ENCODE measurements at places on chromosomes 7 and 10.
A peak's percentile ranks its signal among the peaks of the same experiment; 100 is the strongest.

DNA sequence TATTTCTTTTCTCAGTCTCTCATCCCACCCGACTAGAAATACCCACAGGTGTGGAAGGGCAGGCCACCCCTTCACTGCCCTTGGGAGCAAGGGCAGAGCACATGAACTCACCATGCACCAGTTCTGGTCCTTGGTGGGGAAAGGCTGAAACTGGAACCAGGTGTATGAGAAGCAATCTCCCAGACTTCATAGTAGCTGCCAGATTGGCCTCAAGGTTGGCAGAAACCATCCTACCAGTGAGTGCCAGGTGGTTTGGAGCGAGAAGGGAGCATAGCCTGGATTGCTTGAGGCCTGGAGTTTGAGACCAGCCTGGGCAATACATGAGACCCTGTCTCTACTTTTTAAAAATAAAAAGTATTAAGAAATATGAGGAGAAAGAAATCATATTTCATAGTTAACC, 138.8 kb downstream of the LYZL1 start:
- no peak for DNase-seq

GRCh38 chr10:12628964-12629766, 279.8 kb downstream of the CAMK1D start:
- no peak for DNase-seq

GRCh38 chr10:86888585-86889381, 68.6 kb downstream of the MMRN2 start:
- peak; percentile 86 for DNase-seq

DNA sequence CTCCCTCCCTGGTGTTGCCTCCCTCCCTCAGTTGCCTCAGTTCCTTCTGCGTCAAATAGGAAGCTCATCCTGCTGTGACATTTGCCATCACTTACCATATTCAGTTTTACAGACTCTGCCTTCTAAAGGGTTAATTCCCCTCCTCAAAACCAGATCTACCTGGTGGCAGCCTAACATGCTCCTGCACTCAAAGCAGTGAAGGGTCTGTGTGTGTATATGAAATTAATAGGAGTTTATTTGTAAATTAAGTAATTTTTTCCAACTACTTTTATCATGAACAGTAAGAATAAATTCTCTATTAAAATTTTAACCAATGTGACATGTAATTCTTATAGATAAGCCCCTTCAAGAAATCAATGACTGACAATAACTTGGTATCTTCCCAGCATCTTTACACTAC, 158.6 kb upstream of the INSYN2A start:
- DNase-seq = no peak

GRCh38 chr10:88004451-88004850, 141.0 kb downstream of the PTEN start:
- no peak for DNase-seq

DNA sequence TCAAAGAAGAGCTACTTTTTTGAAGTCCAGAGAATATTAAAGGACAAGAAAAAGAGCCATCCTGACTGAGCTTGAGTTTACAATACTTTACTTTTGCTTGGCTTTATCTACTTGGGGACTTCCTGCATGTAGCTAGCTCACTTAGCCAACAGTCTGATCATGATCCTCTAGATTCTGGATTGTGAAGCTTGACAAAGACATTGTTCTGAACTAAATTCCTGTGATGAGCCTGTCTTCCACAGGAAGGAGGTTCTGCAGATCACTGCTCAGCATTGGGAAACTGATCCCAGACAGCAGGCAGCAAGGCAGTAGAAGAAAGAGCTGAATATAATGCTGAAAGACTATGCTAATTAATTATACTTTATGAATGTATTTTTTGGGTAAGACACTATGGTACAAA, 296.4 kb downstream of the DGKB start:
- no peak for DNase-seq

GRCh38 chr10:30238836-30239235, 110.2 kb downstream of the MTPAP start:
- no peak for DNase-seq

- peak; percentile 18 for DNase-seq
These were observed 1.5 kb downstream of the MKX start for GRCh38 chr10:27743877-27744801.

- DNase-seq = no peak
These were observed 88.5 kb downstream of the VTI1A start for GRCh38 chr10:112535531-112535951.

DNA sequence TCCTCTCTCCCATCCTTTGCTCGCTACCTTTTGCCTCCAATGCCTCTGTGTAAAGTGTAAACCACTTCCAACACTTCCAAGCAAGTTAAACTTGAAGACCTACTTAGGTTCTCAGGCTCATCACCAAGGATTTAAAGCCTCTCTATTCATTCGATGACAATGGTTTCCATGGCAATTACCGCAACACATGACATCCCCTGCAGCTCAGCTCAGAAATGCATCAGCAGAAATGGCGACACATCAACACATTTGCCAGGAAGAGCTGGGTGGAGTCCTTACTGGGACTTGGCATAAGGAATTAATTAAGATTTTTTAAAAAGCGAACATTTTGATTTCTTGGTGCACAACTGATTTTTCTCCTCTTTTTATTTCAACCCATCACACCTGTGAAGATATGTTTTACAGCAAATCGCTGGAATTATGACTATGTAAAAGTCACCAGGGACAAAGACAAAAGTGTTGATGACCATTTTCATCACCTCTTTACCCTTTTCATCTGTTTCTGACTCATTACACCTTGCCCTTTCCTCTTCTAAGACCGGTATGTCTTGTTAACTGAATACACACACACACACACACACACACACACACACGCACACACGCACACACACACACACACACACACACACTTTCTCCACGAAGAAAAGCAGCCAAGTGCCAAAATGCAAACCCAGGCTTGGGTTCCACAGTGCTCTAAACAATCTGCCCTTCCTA, 453.4 kb upstream of the CELF2 start:
- DNase-seq = no peak

DNA sequence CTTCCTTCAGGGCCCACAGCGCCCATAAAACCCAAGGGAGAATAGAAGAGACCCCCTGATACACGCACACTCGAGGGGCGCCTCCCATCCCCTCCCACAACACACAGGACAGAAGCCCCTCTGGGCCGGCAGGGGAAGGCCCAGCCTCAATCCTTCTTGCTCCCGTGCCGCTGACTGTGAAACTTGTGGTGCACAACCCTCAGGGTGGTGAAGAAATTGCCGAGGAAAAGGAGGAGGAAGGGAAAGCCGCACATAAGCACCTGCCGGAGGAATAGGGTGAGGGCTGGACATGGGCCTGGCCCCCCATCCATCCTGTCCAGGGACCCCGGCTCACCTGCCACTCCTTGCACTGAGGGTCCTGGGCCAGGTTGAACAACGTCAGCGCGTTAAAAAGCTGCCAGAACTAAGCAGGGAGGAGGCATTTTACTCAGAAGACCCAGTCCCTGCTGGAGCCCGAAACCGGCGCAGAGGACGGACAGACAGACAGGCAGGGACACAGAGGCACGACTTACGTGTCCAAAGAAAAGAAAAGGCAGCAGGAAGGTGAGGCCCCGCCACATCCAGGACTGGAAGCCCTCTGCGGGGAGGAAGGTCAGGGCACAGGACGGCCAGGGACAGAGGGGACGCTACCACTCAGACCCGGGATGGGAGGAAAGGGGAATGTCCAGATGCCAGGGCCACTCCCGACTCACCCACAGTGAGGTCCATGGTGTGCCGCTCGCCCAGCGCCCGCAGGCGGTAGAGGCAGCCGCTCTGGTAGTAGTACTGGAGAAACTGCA, 7.2 kb downstream of the TMEM120A start:
- DNase-seq = no peak

DNA sequence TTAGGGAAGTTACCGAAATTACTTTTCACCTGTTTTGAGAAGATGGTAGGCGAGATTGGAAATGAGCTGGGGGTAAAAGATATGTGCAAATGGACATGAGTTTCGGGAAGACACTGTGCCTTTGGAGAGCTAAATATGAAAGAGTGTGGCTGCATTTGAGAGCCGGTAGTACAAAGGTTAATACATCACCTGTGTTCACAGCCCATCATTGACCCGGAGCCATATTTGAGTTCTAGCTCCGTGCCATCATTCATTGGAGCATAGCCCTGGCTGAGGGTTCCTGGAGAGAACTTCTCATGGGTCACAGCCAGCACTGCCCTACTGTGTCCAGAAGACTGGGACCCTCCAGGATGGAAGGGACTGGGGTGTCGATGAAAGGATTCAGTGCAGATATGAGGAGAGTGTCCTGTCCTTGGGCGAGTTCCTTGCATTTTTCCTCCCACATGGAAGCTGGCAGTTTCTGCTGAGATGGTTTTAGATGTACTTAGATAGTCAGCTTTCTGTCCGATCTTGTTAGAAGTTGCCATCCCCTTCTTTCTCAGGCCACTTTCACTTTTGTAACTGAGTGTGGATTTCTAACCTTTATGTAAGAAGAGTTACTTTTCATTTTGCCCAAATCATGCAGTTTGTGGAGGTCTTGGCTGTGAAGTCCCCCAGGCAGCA, 138.8 kb downstream of the JCAD start:
- no peak for DNase-seq

DNA sequence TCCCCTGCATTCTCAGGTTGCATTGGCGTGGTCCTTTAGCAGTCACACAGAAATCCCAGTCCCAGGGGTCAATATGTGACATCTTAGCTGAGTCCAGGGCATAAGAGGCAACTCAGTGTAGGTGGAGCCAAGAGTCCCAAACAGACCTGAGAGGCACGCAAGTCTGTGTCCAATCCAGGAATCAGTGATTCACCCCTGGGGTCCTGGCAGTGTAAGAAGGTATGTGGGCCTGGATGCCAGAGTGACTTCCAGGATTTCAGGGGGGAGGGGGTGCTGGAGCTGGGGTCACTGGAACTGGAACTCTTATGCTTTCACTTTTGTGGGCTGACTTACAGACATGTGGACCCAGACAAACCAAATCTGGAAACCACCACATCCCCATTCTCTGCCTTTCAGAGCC, 26.8 kb downstream of the FRMPD2 start:
- DNase-seq = no peak

DNA sequence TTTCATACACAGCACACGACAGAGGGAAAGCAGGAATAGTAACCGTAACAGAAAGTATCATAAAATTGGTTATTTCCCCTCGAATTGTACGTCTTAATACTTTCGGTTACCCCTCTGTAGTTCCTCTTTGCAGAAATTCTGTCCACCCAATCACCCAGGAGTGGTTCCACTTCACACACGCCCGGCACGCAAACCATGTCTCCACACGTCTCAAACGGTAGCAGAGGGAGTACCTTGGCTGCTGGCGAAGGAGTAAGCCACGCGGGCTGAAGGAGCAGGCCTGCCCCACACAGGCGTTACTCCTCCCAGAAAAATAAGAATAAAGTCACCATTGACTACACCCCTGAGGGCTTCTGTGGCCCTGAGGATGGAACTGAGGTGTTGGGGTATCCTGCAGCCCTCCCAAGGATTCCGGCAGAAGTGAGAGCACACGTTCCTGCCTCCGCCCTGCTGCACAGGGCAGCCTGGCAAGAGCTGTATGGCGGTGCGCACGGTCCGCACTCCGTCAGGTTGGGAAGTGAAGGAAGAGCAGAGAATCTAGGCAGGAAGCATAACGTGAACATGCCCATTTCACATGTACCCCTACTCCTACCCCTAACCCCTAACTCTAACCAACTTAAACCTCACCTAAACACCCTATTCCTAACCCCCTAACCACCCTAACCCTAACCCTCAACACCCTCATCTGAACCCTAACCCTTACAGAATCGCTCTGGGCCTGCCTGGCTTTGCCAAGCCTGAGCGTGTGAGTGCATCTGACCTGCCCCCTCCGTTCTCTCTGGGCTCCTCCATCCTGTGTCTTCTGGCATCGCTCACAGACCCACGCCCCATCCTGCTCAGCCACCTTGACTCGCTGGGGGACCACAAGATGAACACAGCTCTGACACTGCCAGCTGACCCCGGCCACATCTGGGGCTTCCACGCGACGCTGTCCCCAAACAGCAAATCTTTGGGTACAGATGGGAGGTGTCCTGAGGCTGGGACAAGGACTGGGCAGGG, 18.2 kb downstream of the GPR146 start:
- DNase-seq = no peak

- no peak for DNase-seq
These were observed 82.4 kb downstream of the DLG5 start for GRCh38 chr10:77844177-77844576.

DNA sequence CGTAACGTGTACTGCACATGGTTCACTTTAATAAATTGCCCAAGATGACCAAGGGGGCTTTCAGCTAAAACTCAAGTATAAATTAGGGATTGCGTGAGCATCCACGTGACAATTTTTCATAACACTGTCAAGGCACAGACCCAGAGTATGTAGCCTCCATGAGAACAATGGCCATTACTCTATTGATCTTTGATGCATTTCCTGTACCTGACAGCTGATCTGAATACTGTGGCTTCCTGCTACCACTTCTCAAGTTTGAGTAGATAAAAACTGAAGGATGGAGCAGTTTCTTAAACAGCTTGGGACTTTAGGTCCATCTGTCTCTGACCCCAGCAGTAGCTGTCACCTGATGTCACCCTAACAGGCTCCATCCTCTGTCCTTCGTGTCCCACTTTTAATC, 98.9 kb downstream of the ABCC2 start:
- DNase-seq = no peak

- DNase-seq = no peak
These were observed 59.8 kb downstream of the TMEM178B start for GRCh38 chr7:141133646-141134045.
